ENCODE measurements at places on chromosomes 11 and 22.

GRCh38 chr11:2701230-2701629, 1.4 kb upstream of the KCNQ1OT1 start:
- no peak for DNase-seq

GRCh38 chr11:17012179-17012578, 2.0 kb downstream of the PLEKHA7 start:
- no peak for DNase-seq

DNA sequence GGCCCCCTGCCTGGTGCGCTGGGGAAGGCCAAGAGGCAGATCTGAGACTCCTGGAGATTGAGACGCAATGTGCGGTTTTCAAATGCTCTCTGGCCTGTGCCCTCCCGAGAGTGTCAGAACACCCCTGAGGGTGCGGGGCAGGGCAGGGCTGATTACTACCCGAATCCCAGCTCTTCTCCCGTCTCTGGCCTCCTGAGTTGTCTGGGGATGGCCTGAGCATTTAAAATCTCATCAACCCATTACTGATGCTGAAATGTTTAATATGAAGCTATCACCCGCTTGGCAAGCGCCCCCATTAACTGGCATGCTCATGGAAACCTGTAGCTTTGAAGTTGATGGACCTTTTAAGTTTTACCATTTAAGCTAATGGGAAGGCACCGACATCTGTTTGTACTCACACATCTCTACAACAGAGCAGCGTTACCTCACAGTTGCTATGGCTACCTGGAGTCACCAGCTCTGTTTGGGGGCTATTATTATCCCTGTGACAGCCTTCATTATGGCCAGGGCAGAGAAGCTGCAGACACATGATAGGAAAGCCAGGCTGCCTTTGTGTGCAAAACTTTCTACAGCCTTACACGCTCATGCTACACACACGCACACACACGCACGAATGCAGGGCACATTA, 3.6 kb upstream of the MB start:
- no peak for DNase-seq

GRCh38 chr11:61699737-61700160, 19.6 kb downstream of the DAGLA start:
- no peak for DNase-seq

DNA sequence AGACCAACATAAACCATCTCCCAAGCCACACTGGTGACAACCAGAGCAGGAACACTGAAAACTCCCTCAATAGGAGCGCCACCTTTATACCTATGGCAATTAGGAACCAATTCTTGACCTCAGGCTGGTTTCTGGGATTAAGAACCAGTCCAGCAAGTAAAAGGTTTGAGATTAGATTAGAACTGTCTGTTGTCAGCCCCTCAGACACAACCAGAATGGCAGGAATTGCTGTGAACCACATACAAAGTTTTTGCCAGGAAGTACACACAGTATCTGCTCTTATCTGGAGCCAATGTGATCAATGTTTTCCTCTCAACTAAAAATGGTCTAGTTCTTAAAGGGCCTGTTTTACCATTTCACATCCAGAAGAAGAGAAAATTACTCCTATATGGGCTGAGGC, 55.2 kb downstream of the RBFOX2 start:
- no peak for DNase-seq

DNA sequence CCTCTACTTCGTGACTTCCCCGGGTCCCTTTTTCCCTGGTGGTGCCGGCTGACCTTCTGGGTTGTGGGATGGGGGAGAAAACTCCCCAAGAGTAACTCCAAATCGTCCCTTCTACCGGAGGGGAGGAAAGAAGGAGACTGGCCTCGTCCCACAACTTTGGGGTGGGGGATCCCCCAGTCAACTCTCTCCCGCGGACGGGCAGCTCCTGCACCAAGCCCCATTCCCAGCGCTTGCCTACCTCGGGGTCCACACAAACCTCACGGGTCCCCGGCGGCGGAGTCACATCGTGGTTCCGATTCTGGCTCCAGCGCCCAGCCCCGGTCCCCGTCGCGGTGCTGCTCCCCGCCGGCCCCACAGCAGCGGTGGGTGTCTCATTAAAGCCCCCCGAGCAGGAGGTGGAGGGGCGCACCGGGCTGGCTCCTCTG, 317 bp downstream of the BDNF start:
- no peak for DNase-seq

GRCh38 chr11:73288192-73288872, 16.2 kb downstream of the P2RY6 start:
- peak; percentile 95 for DNase-seq

- DNase-seq = no peak
Observed at GRCh38 chr22:21047035-21047661, 1.4 kb downstream of the LRRC74B start.

DNA sequence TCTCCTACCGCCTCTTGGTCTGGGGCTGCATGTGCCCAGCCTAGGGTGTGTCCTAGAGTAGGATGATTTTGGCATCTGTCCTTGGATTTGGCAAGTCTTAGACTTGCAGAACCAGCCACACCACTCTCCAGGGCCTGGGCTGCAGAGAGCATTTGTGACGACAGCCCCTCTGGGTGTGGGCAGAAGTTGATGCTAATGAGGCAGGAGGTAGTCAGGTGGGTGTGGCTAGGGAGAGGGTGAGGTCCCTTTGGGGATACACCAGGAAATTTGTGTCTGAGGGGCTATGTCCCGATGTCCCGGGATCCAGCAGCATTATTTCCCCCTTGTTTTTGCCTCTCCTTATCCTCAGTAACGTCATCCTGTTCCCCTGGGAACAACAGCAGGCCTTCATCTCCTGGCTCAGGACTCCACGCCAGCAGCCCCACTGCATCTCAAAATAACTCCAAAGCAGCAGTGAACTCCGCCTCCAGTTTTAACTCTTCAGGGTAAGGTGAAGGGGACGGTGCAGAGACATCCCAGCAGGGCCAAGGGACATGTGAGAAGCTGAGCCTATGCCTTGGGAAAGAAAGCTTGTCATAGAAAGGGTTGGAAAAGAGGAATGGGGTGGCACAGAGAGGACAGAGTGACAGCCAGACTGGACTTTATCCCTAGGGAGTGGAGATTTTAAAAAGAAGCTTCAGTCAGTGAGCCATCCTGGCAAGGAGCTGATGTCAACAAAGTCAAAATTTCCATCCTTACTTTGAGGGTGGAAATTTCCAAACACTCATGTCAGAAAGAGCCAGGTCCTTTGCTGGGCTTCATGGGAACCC, 8.0 kb upstream of the TLCD5 start:
- DNase-seq = no peak

DNA sequence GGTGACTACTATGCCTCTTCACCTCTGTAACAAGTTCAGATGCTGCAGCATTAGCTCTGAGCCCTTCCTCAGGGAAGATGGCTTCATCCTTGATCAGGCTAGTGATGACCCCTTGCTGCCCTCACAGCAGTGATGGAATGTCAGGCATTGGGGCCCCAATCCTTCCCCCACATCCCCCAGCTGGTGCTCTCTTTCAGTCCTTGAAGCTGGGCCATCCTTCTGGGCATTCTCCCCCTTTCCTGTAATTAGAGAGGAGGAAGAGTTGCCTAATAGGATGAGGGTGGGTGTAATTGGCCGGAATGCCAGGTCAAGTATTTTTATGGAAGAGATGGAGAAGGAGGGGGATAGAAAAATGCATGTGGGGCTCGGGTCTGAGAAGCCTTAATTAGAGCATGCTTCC, 62.6 kb downstream of the TRAF6 start:
- DNase-seq = no peak

- no peak for DNase-seq
Observed at GRCh38 chr11:78926633-78927338, 352.1 kb upstream of the NARS2 start.

- DNase-seq = no peak
Observed at GRCh38 chr11:132943706-132944568, 588.4 kb downstream of the OPCML start.

DNA sequence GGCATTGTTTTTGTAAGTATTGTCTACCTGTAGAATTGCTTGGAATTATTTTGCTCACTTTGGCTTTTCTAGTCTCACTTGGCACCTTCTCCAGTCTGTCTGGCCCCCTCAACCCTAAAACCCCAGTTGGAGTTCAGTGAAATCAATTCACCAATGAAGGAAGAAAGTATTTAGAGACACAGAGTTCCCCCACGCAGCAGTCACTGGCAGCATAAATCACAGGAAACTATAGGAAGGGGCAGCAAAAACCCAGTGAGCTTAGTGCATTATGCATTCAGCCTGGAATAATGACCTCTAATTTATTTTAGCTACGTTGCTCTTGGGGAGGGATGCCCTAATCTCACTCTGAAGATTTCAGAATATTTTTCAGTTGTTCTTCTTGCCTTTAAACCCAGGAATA, 204.7 kb upstream of the BLID start:
- DNase-seq = no peak

DNA sequence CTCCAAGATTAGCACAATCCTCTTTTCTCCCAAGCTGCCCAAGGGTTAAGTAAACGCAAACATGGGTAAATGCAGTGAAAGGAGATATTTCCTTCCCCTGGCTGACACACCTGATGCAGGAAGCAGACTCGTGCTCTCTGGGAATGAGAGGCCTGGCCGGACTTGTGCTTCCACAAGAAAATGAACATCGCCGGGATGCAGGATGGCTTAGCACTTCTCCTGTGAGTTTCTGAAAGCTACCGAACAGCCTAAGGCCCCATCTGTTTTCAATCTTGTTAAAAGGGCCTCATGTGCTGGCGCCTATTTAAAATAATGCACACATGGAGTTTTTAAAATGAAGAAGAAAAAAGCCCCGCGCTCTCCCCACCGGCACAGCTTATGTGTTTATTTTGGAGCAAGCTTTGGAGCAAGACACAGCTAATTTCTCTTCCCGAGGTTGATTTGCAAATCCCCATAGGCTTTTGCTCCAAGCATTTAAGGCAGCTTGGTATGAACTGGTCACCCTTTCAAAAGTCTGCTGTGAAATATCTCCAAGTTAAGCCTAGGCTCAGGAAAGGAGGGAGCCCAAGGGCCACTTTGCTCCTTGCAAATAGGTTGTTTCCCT, 100.9 kb downstream of the SYN3 start:
- no peak for DNase-seq

DNA sequence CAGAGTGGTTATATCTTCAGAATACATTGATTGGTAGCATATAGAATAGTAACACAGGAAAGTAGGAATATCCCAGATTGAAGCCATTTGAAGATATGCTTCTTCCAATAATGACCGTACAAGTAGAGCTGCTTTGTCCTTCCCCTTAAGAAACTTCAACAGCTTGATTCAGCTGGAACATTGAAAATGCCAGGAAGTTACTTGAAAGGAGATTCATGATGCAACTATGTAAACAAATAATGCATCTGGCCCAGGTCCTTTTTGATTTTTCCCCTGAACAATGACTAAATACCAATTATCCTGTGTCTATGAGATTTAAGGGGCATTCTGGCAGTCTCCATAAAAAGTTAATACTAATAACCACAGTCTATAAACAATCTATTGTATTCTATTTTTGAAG, 3.0 kb downstream of the DKK3 start:
- no peak for DNase-seq

DNA sequence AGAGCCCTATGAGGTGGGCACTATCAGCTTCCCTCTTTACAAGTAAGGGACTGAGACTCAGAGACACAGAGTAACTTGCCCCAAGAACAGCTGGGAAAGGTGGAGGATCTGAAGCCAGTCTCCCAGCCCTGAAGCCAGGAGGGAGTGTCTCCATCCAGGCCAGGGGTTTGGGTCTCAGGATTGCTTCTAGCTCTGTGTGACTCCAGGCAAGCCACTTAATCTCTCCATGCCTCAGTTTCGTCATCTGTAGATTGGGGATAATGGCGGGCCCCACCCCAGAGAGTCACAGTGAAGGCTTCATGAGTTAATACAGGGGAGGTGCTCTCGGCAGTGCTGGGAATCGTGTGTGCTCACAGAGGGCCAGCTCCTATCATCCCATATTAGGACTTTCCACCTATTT, 10.5 kb downstream of the MAP4K2 start:
- no peak for DNase-seq

- no peak for DNase-seq
Observed at GRCh38 chr11:12986194-12986898, 22.8 kb upstream of the RASSF10 start.

DNA sequence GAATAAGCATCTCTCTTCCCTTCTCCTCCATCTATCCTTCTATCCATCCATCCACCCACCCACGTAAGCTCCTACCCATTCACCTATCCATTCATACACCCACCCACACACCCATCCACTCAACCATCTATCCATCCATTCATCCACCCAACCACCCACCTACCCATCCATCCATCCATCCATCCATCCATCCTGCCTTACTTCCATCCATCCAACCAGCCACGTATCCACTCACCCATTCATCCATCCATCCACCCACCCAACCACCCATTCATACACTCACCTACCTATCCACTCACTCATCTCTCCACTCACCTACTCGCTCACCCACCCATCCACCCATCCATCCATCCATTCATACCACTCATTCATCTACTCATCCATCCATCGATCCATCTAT, 13.2 kb downstream of the TNNT3 start:
- DNase-seq = no peak

DNA sequence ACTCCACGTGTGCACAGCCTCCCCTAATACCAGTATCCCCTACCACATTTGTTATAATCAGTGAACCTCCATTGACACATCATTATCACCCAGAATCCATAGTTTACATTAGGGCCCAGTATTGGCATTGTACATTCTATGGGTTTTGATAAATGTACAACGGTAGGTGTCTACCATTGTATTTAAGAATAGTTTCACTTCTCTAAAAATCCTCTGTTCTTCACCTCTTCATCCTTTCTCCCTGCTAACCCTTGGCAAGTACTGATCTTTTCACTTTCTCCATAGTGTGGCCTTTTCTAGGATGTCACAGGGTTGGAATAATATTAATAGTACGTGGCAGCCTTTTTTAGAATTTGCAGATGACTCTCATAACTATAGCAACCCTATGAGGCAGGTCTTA, 353.8 kb downstream of the DDX10 start:
- DNase-seq = no peak

- DNase-seq = no peak
Observed at GRCh38 chr22:36239150-36239400, 252 bp downstream of the APOL2 start.

DNA sequence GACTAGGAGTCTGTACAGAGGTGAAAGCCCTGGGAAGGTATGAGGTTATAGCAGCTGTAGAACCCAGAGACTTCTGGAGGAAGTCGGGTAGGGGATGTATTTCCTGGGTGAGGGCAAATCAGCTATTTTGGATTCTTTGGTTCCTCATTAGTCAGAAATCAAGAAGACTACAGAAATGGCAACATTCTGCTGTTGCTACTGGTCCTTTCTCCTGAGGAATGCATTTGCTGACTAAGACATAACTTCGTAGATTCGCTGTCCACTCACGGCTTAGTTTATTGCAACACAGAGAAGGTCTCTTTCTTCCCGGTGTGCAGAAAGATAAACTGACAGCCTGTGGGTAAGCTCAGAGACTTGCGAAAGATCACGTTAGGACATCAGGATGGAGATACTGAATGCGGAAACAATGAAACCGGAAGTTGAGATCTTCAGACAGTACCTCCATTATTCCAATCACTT, 25.3 kb upstream of the SESN3 start:
- DNase-seq = peak; percentile 58

DNA sequence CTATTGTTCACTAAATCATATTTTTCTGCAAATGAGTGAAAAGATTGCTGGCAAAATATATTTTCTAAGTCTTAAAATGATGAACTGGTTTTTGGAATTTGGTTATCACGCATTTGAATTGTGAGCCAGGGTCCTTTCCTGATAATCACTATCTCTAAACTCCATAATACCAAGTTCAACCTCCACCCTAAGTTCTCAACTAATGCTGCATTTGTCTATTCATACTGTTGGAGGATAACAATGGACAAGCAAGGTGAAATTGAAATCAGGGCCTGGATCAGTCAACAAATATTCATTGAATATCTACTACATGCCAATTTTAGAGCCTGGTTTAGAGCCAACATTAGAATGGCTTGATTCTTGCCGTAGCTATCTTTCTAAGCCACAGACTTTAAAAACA, 4.7 kb upstream of the PCF11 start:
- no peak for DNase-seq

All from suppressor macrophage treated with lipopolysaccharide for 1 hour (primary cell).